ENCODE measurements at places on chromosomes 3 and 15. TPM values are rescaled to one million over a fixed set of nuclear protein-coding genes. Genes with fewer than 3 reads are reported as not detected.

Gene FBXW12
- not detected for total RNA-seq

Gene NPTN
- 111 TPM for total RNA-seq

Gene NUP210
- 0.21 TPM for total RNA-seq

Gene IL5RA
- not detected for total RNA-seq

Gene ROPN1
- total RNA-seq, result not detected

Gene NPRL2
- 17.4 TPM for total RNA-seq

Gene WDR93
- total RNA-seq, result not detected

Gene KNG1
- not detected for total RNA-seq

Gene P2RY13
- not detected for total RNA-seq

Gene AADACL2
- total RNA-seq, result not detected

Gene MAP3K13
- total RNA-seq, result 21.9 TPM

Gene MYEF2
- total RNA-seq, result 4.5 TPM

Gene GPX1
- total RNA-seq, result 357 TPM

Gene HYKK
- 4.5 TPM for total RNA-seq

Gene THPO
- total RNA-seq, result not detected

Gene FSTL1
- total RNA-seq, result 69.8 TPM

Gene SH2D7
- not detected for total RNA-seq

Gene SCN11A
- total RNA-seq, result not detected

Gene IQCF5
- total RNA-seq, result not detected

Gene CLDN16
- 0.37 TPM for total RNA-seq

Gene IDH2
- 91.3 TPM for total RNA-seq

Gene CPNE4
- not detected for total RNA-seq

Gene ROBO2
- 0.28 TPM for total RNA-seq

Gene LMAN1L
- not detected for total RNA-seq

Gene MORC1
- total RNA-seq, result not detected

Gene FGD5
- total RNA-seq, result 0.28 TPM

Gene GREM1
- 0.92 TPM for total RNA-seq

Gene EAF2
- total RNA-seq, result 5.7 TPM

Gene TTC21A
- total RNA-seq, result 0.71 TPM

Gene TIMP4
- not detected for total RNA-seq

Gene LYZL4
- total RNA-seq, result not detected

Gene LMCD1
- total RNA-seq, result 8.4 TPM

Gene CPNE9
- total RNA-seq, result not detected

Gene ATP13A5
- total RNA-seq, result 0.49 TPM

Gene RABL3
- total RNA-seq, result 7.2 TPM

Gene DLEC1
- not detected for total RNA-seq

Gene ANKRD34C
- total RNA-seq, result not detected

Gene INSYN1
- total RNA-seq, result 6.9 TPM

Gene C3orf62
- 2.7 TPM for total RNA-seq

Gene TMCO5A
- not detected for total RNA-seq

Gene PIGX
- total RNA-seq, result 24.9 TPM

Gene OR5K3
- total RNA-seq, result not detected

Measured in airway epithelial cell (primary cell).